ENCODE measurements at places on chromosomes 12 and 14. TPM values are rescaled to one million over a fixed set of nuclear protein-coding genes. Genes with fewer than 3 reads are reported as not detected.

KLRD1 gene
- total RNA-seq = 0.07 TPM

NPFF gene
- total RNA-seq = not detected

AQP5 gene
- not detected for total RNA-seq

MTHFD1 gene
- 74.3 TPM for total RNA-seq

NRIP2 gene
- total RNA-seq = not detected

FGF6 gene
- total RNA-seq = not detected

KCNA1 gene
- total RNA-seq = not detected

LRP1-AS gene
- total RNA-seq = not detected

ENDOU gene
- total RNA-seq = not detected

NTF3 gene
- not detected for total RNA-seq

STYK1 gene
- 14.4 TPM for total RNA-seq

JAG2 gene
- 37.5 TPM for total RNA-seq

E2F7 gene
- total RNA-seq = 36.3 TPM

KLHL33 gene
- not detected for total RNA-seq

ZDHHC22 gene
- total RNA-seq = not detected

PLBD1 gene
- total RNA-seq = 1.0 TPM

POTEG gene
- not detected for total RNA-seq

SERPINA5 gene
- total RNA-seq = not detected

TAS2R42 gene
- total RNA-seq = not detected

FLVCR2 gene
- total RNA-seq = 0.66 TPM

ERG28 gene
- total RNA-seq = 14.4 TPM

ERP27 gene
- total RNA-seq = 0.66 TPM

FAM216A gene
- 16.5 TPM for total RNA-seq

AHNAK2 gene
- 112 TPM for total RNA-seq

DHRS2 gene
- total RNA-seq = 1.5 TPM

SIX4 gene
- total RNA-seq = 4.3 TPM

IAPP gene
- total RNA-seq = not detected

Measured in thoracic aorta endothelial cell (primary cell).